ENCODE measurements at places on chromosomes 5 and 9.

- peaks cover 5% of the 10 kb centered on the region for H3K4me1 ChIP-seq
- H3K27me3 ChIP-seq = no peaks in the 10 kb centered on the region
- no peaks in the 10 kb centered on the region for H3K36me3 ChIP-seq
- no peak overlapping the region for H3K27ac ChIP-seq
- DNase-seq = no peak
- no peak overlapping the region for H3K4me3 ChIP-seq
Measured at GRCh38 chr5:100746730-100747129, 156.4 kb downstream of the ST8SIA4 start.

GRCh38 chr5:170429014-170429413 lies 39.8 kb upstream of the KCNMB1 start:
- no peak overlapping the region for H3K27ac ChIP-seq
- H3K4me1 ChIP-seq = peaks cover 4% of the 10 kb centered on the region
- no peak for DNase-seq
- H3K4me3 ChIP-seq = no peak overlapping the region
- no peaks in the 10 kb centered on the region for H3K36me3 ChIP-seq
- H3K27me3 ChIP-seq = no peaks in the 10 kb centered on the region

DNA sequence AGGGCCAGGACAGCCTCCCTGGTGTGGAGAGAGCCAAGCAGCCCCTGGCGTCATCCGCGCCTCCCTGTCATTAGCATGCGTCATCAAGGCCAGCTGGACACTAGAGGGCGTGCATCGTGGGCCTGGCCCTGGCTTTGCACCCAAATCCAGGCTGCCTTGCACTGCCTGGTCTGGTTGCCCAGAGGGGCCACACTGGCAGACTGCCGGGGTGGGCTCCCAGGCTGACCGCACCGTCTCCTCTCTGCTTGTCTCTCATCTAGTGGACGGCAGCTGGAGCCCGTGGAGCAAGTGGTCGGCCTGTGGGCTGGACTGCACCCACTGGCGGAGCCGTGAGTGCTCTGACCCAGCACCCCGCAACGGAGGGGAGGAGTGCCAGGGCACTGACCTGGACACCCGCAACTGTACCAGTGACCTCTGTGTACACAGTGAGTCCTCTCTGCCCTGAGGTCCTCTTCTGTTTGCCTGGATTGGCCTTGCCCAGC lies 29.0 kb downstream of the HK3 start:
- no peaks in the 10 kb centered on the region for H3K27me3 ChIP-seq
- H3K27ac ChIP-seq = no peak overlapping the region
- H3K4me1 ChIP-seq = peaks cover 6% of the 10 kb centered on the region
- DNase-seq = peak; percentile 21
- H3K4me3 ChIP-seq = no peak overlapping the region

GRCh38 chr5:16691731-16692130 lies 74.9 kb upstream of the RETREG1 start:
- H3K36me3 ChIP-seq = peaks cover 56% of the 10 kb centered on the region
- no peak overlapping the region for H3K27ac ChIP-seq
- H3K4me1 ChIP-seq = no peaks in the 10 kb centered on the region
- no peak for DNase-seq
- H3K27me3 ChIP-seq = no peaks in the 10 kb centered on the region

- no peak overlapping the region for H3K27ac ChIP-seq
- no peaks in the 10 kb centered on the region for H3K4me1 ChIP-seq
- no peaks in the 10 kb centered on the region for H3K36me3 ChIP-seq
- no peaks in the 10 kb centered on the region for H3K27me3 ChIP-seq
Measured at GRCh38 chr5:12258549-12258948, 354.3 kb upstream of the CTNND2 start.

DNA sequence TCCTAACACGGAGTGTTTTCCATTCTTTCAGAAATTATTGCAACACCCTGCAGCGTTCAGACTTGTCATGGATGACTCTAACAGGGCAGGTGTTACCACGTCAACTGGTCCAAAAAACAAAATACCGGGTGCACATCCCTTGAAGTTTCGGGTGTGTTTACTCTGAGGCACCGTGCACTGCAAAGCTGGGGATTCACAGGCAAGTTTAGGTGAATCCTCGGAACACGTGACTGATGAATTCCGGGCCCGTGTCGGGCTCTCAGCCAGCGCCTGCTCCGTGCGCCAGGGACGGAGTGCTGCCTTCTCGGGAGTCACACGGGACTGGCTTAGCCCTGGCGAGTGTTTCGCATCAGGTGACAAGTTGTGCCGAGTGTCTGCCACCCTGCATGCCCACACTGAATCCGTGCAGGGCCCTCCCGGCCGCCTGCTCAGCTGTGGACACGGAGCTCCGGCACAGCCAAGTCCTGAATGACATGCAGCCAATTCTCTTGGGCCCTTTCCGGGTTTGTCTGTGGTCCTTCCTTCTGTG lies 66.0 kb upstream of the IRX4 start:
- peaks cover 17% of the 10 kb centered on the region for H3K4me1 ChIP-seq
- H3K36me3 ChIP-seq = no peaks in the 10 kb centered on the region
- no peak overlapping the region for H3K4me3 ChIP-seq

DNA sequence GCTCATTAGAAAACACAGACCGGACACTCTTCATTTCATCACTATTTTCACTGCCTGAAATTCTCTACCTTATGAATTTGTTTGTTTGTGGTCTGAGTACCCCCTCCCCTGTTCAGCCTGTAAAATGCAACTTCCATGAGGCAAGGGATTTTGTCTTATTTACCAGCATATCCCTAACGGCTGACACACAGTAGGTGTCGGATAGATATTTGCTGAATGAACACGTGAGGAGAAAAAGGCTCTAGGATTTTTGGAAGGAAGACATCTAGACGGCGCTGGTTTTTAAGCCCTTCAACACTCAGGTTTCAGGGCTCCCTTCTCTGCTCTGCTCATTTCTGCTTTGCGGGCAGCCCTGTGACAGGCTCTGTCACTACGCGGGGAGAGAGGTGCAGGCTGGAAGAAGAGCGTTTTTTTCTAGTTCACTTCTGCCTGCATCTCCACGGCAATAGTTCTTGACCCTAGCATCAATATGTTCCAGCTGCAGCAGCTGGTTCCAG lies 41.0 kb downstream of the KCNMB1 start:
- H3K27me3 ChIP-seq = no peaks in the 10 kb centered on the region
- no peak overlapping the region for H3K4me3 ChIP-seq
- H3K36me3 ChIP-seq = no peaks in the 10 kb centered on the region
- DNase-seq = no peak

- no peaks in the 10 kb centered on the region for H3K27me3 ChIP-seq
- H3K27ac ChIP-seq = no peak overlapping the region
- no peaks in the 10 kb centered on the region for H3K36me3 ChIP-seq
- no peak for DNase-seq
Measured at GRCh38 chr5:96879665-96880064, 3.4 kb downstream of the ERAP2 start.

DNA sequence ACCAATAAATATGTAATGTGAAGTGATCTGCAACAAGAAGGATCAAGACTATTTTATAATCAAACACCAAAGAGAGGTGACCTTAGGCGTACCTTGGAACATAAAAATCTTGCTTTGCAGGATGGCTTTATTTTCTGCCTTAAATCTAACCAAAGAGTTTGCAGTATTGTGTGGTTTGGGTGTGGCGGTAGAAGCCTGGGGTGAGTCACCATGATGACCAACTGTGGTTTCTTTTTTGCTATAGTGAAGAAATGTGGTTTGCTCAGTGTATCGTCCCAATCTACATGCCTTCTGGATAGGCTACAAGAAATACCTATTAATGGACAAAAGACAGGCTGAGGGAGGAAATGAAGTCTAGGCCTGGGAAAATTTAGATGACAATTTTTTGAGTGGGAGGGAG lies 5.1 kb upstream of the CAST start:
- H3K4me3 ChIP-seq = no peak overlapping the region
- H3K4me1 ChIP-seq = peaks cover 10% of the 10 kb centered on the region
- no peaks in the 10 kb centered on the region for H3K36me3 ChIP-seq
- H3K27me3 ChIP-seq = no peaks in the 10 kb centered on the region
